Activated T-cell treated with anti-CD3 and anti-CD28 coated beads for 48 hours (primary cell): ENCODE measurements at places on chromosomes 16 and 17.

GRCh38 chr17:15456972-15457722 is 10.3 kb downstream of the CDRT4 start:
- DNase-seq = no peak

GRCh38 chr17:5705876-5706576 is 121.7 kb upstream of the NLRP1 start:
- DNase-seq = no peak

DNA sequence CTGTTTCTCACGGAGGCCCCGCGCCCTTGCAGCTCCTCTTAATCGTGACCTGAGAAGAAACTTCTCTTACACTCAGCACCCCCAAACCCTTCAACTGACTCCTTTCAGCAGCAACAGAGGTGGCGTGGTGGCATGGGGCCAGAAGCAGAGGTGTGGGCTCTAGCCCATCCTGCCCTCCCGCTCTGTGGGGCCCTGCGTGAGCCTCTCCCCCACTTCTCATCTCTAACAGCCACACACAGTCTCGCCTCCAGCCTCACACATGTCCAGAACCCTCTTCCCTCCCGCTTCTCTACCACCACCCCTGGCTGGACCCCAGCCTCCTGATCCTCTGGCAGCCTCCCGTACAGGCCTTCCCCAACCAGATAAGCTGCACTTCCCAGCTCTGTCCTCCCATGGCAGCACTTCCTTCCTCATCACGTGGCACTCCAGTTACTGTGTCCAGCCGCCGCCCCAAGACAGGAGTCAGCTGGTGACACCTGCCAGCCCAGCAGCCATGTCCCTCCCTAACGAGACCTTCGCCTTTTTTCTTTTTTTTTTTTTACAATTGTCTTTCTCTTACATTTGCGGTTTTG is 30.5 kb downstream of the NSMCE1 start:
- peak; percentile 51 for DNase-seq

GRCh38 chr16:47887496-47887895 is 268.3 kb downstream of the ABCC12 start:
- no peak for DNase-seq

GRCh38 chr17:82920715-82921114 is 80.9 kb upstream of the ZNF750 start:
- no peak for DNase-seq

GRCh38 chr16:16038950-16039349 is 89.5 kb downstream of the ABCC1 start:
- no peak for DNase-seq

DNA sequence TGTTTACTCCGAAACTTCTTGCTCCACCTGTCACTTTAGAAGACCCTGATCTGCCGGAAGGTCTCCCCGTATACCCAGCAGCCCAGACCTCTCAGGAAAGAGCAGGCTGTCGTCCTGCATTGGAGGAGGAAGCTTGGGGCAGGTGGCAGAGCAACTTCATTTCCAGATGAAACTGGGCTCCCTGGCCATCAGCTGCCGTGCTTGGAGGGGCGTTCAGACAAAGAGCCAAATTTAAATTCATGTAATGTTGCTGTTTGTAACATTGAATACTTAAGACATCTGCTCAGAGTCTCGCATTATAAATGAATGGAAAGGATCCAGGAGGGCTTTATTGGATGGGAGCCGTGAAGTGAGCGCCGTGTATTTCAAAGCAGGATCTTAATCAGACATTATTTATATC is 628.5 kb downstream of the MAF start:
- DNase-seq = no peak

GRCh38 chr17:44144966-44145739 is 3.4 kb downstream of the HROB start:
- DNase-seq = no peak

- DNase-seq = no peak
These were observed 2.2 kb upstream of the MPG start for GRCh38 chr16:75580-76501.

DNA sequence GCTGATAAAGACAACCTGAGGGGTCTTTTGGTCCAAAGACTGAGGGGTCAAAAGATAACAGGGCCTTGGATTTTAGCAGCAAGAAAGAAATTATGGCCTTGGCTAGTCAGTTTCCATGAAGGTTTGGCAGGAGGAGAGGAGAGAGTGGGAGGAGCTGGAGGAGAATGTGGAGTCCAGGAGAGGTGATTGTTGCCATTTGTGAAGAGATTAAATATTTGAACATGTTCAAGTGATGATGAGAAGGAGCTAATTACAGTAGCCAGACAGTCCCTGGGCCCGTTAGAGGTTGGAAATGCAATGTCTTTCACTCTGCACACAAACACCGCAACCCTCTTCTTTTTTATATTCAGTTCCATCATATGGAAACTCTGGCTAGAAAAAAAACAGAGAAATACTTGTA is 68.6 kb downstream of the TNRC6C start:
- no peak for DNase-seq

- DNase-seq = no peak
These were observed 676.2 kb downstream of the CDH11 start for GRCh38 chr16:64445649-64446048.

DNA sequence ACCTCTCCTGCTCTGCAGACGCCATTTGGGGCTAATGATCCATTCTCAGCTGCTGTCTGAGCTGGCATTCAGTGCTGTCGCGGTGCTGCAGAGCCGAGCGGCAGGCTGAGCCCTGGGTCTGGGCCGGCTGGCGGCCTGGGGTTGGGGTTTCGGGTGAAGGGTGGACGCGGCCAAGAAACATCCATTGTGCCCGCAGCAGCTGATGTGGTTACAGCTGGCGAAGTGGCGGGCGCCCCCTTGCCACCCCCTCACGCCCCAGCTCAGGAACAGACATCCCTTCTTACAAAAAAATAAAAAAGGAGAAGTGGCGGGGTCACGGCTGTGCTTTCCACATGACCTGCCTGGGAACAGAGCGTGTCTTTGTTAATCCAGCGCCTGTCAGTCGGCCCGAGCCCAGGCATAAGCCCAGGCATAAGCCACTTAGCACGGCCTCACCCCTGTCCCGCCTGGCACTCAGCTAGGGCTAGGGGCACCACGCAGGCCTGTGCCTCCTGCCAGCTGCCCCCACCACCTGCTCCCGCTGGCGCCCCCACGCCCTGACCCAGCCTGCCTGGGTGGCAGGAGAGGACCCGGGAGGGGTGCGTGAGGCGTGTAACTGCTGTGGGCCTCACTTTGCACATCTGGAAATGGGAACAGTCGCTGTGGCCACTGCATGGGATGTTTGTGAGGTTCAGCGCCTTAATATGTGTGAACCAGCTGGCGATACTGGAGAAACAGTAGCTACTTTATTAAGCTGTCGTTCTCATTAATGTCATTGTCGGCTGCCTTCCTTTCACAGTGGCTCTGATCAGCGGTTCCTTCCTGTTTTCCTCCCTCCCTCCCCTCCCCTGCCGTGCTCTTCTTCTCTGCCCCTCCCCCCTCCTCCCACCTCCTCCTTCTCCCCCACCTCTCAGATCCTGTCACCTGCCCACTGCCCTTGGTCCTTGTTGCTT is 197.7 kb upstream of the CIBAR2 start:
- DNase-seq = no peak

DNA sequence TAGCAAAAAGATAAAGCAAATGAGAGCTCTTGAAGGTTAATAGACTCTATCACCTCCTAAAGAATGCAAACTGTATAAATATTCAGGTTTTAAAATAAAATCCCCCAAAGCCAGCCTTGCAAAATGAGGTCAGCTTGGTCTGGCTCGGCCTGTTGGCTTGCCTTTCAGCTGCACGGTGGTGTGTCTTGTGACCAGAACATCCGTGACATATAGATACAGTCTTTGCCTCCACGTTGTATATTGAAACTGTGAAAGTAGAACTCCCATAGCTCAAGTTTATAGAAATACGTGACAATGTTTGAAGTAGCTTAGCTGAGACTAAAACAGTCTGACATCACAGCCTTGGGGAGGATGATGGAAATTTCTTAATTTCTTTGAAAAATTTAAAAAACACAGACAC is 236.6 kb upstream of the MYOCD start:
- no peak for DNase-seq

DNA sequence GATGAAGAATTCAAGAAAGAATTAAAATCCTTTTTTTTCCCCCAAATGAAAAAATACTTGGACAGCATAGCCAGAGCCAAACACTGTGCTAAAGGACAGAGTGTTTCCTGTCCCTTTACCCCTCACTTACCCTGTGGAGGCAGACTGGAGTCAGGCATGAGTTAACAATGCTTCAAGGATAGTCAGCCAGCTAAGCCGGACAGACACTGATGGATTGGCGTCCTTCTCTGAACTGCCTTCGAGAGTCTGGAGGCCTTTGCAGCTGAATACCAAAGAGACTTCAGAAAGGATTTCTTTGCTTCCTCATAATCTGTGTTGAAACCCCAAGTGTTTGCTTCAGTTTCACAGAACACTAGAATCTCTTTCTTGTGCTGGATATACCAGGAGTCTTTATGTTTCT is 4.6 kb downstream of the METTL9 start:
- DNase-seq = no peak

- DNase-seq = no peak
These were observed 13.3 kb downstream of the HDAC5 start for GRCh38 chr17:44110011-44110686.

- DNase-seq = peak; percentile 75
These were observed 5.3 kb upstream of the WDR24 start for GRCh38 chr16:695355-696089.

DNA sequence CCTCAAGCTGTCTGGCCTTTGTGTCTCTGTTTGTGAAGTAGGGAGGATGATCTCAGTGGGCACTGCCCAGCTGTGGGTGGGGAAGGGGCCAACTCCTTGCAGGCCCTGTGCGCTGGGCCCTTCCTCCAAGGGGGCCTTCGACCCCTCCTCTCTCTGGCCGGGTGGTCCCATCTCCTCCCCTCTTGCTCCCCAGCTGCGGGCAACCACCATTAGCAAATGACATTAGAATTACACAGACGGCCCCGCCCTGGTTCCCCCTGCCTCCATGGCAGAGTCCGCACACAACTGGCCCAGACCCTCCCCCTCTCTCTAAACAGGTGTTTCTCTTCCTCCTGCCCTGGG is 2.5 kb upstream of the SLC6A4 start:
- DNase-seq = no peak

GRCh38 chr17:70276906-70277305 is 107.6 kb downstream of the KCNJ2 start:
- no peak for DNase-seq

- DNase-seq = no peak
These were observed 317 bp downstream of the CLTC start for GRCh38 chr17:59620064-59620359.

DNA sequence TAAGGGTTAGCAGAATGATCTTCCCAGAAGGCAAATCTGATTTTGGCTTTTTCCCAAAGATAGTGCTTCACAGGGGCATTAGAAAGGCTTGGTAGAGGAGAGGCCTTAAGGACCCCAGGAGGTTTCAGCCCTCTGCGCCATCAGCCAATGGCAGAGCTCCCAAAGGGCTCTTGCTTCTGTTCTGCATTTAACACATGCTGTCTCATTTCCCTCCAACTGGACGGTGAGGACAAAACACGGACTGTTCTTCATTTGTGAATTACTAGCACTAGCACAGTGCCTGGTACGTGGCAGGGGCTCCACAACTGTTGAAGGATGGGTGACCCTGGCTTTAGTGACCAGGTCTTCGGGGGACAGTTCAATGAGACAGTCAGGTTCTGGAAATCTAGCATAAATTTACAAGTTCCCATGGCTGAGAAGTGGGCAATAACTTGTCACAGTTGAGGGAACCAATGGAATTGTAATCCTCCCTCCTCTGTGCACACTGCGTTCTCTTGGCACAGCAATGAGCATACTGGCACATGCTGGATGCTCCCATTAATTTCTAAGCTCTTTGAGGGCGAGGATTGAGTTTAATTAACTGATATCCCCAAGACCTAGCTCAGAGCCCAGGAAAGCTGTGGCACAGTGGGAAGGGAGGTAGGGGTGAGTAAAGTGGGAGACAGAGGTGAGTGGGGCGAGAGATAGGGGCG is 45.4 kb downstream of the COG7 start:
- no peak for DNase-seq

DNA sequence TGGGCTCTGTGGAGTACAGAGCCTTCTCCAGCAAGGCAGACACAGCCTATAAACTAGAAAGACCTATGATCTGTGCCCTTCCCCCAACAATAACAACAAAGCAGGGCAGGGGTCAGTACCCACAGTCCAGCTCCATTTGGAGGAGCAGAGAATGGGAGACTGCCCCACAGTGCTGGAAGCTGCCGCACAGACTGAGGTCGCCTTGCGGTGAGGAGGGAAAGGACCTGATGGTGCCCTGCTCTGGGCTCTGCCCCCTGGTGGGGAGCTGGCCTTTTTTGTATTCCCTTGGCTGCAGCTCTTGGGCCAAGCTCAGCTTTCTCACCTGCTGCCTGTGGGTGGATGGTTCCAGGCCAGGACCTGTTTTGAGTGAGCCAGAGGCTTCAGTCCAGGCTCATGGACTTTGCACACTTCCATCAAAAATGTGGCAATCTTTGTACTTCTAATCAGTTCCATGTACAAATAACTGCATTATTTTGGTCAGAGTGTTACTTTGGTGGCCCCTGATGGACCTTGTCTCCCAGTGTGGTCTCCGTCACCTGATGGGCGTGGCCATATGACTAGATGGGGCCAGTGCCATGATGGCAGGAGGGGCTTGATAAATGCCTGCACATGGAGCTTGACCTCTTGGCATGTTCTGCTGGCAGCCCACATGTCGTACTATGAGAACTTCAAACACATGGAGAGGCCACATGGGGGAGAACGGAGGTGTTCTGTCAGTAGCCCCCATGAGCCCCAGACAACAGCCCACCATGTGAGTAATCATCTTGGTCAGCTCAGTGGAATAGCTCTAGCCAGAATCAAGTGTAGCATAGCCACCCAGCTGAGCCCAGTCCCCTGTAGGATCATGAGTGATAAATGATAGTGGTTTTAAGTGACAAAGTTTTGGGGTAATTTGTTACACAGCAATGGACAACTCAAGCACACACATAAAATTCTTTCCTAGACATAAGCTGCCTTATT is 24.2 kb downstream of the B9D1 start:
- peak; percentile 58 for DNase-seq
